Substantia nigra (tissue), 51 donors: ENCODE measurements at places on chromosomes 2 and 18.
A peak's percentile ranks its signal among the peaks of the same experiment; 100 is the strongest.

DNA sequence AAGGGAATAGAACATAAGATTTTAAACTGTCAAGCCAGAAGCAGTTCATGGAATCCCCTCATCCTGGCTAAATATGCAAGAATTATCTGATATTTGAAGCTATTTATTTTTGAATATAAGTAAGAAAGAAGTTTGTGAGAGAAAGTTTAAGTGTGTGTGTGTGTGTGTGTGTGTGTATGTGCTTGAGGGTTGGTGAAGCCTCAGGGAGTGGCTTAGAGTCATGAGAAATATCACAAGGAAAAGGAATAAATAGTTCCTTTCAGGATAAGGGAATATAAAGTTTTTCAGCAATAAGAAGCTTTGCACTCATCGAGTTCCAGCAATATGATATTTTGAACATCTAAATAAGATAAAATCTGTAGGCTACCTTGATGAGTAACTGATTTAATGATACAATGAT, 359.6 kb downstream of the MEIS1 start:
- DNase-seq, result no peak

GRCh38 chr2:70921031-70921430, 14.7 kb upstream of the ATP6V1B1 start:
- no peak for DNase-seq

GRCh38 chr2:101884423-101884822, 107.3 kb upstream of the IL1R2 start:
- no peak for DNase-seq

DNA sequence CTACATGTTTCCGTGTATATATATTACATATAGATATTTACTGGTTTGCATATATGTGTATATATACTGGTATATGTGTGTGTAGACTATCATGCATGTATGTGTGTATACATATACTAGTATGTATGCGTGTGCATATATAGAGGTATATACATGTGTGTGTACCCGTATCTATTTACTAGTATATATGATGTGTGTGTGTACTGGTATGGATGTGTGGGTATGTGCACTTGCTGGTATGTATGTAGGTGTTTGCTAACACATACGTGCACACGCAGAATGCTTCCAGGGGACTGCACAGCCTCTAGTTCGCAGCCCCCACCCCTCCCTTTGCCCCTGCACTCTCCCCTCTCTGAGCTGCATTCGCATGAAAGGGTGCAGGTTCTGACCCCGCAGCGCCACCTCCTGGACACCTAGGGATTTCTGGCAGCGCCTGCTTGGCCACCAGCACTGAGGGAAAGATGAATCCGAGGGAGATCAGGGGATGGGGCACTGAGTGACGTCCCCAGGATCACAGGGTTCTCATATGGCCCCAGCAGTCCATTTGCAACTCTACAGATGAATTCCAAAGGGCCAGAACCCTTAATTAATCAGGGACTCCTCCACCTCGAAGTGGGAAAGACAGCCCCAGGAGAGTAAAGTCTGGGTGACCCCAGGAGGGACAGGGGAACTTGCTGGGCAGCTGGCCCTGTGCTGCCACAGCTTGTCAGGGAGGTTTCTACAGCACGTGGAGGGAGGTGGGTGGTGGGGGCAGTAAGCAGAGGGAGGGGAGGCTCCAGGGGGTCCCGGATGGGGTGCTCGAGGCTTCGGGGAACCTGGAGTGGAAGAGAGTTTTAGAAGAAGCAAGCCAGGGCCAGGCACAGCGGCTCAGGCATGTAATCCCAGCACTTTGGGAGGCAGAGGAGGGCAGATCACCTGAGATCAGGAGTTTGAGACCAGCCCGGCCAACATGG, 66.8 kb upstream of the ASAP2 start:
- peak; percentile 73 for DNase-seq

GRCh38 chr2:27322301-27322765, 564 bp downstream of the MPV17 start:
- no peak for DNase-seq

GRCh38 chr2:12020833-12021469, 274.5 kb downstream of the LPIN1 start:
- DNase-seq, result no peak

- DNase-seq, result no peak
These were observed 14.2 kb downstream of the SPR start for GRCh38 chr2:72901426-72901825.

DNA sequence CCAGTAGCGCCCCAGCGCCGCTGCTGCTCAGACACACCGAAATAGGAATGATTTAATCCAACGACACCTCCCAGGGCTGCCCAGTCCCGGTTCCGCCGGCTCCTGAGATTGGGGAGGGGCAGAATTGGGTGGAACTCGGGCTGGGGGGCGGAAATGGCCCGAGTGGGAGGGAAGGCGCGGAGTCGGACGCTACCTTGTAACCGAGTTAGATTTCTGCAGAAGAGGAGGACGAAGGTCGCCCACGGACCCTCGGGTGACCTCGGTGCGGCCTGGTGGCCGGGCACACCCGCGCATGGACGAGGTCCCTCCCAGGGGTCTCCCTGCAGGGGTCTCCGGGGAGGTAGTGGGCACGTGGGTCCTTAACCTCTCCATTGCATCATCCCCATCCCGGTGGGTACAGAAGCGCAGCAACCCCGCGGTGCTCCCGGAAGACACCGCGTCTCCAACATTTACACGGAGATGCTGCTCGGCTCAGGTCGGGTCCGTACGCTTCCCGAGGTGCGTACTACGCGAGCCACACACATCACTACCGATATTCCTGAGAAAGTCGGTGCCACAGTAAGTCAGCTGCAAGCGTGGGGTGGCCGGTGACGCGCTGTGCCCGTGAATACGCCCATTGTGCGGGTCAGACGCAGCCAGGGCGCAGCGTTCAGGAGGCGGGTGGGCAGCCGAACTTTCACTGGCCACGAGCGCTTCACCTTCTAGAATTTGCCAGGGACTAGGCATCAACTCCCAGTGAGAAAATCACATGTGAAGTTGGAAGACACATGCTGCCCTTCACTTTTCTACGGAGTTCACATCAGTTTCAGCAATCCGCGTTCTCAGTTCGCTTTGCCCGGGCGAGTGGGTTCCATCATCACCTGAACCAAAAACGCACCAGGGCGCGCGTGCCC, 3.0 kb downstream of the ZNF516 start:
- peak; percentile 34 for DNase-seq

DNA sequence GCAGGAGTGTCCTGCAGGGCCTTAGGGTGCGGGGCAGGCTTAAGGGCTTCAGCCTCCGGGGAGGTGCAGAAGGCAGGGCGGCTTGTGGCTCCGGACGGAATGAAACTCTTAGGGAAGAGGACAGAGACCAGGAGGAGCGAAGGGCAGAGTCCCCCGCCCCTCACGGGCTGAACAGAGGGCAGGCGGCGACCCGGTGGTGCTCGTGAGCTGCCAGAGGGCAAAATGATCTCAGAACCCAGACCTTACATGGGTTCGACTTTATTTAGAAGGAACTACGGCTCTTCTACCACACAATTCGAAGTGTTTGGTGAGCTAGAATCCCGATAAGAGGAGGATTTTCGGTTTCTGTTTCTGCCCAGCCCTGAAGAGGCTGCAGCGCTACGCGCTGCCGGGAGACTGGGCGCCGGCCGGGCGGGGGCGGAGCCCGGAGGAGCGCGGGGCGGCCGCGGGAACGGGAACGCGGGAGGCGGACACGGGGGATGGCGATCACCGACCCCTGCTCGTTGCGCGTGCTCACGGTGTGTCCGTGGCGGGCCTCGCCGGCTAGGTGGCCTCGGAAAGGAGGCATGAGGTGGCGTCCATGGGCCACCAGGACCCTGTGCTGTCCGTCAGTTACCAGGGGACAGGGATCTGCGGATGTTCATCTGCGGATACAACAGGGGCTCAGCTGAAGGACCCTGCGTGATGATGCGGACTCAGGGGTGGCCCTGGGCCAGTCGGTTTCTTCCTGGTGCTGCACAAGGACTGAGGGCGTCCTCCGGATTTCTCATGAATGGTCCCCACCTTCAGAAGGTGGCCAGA, 4.2 kb upstream of the SP100 start:
- DNase-seq, result no peak

DNA sequence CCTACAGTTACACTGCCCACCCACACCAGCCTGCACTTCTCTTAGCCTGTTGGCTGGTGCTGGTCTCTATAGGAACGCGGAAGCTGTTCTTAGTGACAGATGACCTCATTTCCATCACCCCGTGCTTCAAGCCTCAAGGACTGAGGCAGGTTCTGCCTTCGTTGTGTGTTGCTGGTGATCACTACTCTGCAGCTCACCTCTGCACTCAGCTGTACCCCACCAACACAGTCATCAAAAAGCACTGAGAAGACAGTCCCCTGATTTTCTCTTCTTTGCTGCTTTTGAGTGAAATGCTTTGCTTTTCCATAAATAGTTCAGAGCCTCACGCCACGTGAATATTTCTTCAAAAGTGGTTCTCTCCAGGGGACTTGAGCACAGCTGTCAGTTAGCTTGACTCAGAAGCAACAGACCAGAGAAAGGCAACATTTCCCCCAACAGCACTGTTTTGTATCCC, 225.7 kb upstream of the CCDC150 start:
- no peak for DNase-seq

GRCh38 chr2:178998539-178998938, 51.4 kb downstream of the CCDC141 start:
- DNase-seq, result no peak

GRCh38 chr2:9419541-9419940, 3.8 kb downstream of the ITGB1BP1 start:
- DNase-seq, result no peak

GRCh38 chr2:174546519-174547506, 50.8 kb downstream of the WIPF1 start:
- peak; percentile 13 for DNase-seq

- DNase-seq, result no peak
These were observed 60.8 kb downstream of the MFSD6 start for GRCh38 chr2:190468814-190469569.

DNA sequence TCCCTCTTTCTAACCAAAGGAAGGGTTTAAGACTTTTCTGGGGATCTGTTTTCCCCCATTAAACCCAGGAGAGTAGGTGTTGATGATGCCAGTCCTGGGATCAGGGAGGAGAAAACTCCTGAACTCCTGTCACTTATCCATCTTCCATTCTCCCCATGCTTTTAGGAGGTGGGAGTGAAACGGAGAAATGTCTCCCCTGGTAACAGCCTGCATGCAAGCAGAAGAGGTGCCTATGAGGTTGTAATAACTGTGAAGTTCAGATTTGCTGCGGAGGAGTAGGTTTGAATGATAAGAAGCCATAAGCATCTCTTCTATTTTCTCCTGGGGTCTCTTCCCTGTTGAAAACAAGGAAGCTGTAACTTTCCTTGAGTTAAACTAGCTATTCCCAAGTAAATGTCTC, 150.8 kb downstream of the SLC4A3 start:
- DNase-seq, result no peak

GRCh38 chr18:155688-156087, 2.7 kb upstream of the USP14 start:
- no peak for DNase-seq

GRCh38 chr2:207796585-207797350, 27.1 kb upstream of the FZD5 start:
- DNase-seq, result no peak

- DNase-seq, result no peak
These were observed 586 bp upstream of the C2orf49 start for GRCh38 chr2:105336786-105337121.

DNA sequence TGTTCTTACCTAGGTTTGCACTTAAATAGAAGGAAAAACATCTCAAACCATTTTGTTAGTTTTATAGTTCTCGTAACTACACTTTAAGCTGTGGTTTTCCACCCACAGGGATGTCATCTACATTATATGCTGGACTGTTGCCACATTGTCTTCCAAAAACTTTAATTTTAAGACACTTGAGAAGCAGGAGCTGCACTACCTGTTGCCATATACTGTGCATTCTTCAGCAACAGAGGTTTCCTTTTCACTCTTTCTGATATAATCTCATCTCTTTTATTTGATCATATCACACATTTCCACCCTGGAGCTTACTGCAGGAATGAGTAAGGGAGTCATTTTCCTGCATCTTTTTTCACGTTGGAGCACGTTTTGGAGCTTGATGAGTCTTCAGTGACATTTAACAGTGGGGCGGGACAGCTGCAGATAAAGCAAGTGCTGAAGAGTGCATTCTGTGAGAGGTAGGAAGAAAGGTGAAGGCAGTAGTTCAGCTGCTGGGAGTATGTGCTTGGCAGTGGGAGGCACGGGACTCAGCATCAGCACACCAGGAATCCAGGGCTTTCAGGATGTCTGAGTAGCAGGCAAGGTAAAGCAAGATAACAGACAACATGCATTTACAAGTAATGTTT, 3.8 kb downstream of the LIMS1 start:
- no peak for DNase-seq

DNA sequence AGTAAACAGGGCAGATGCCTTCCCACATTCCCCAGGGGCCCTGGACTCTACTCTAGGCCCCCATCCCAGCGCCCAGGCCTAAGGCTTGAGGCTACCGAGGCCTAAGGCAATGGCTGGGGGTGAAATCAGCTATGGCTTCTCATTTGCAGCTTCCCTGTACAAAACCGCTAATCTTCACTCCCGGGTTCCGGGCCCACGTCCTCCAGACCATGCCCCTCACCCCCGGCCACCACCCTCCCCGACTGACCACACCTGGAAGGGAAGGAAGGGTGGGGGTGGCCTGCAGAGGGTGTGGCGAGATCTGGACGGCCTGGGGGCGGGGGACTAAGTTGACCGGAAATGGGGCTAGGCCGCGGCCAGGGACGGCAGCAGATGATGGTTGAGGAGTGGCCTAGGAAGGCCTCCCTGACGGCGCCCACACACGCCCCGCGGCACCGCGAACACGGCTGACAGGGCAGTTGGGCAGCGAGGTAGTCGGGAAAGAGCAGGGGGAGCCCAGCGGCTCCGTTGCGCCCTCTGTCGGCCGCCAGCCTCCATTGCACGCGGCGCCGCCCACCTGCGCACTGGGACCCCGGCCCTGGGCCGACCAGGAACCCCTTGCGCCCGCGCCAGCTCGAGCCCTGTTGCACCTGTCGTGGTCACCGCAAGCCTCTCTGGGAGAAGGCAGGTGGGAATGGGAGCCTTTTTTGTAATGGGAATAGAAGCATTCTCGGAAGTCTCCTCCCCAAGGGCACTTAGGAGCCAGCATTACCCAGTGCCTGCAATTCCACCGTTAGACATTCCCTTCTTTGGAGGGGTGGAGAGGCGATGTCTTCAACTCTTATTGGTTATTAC, 117.1 kb upstream of the STPG4 start:
- peak; percentile 63 for DNase-seq

- DNase-seq, result no peak
These were observed 373 bp downstream of the EIPR1 start for GRCh38 chr2:3377279-3377611.
